NCI-H524 (cell line): ENCODE measurements at places on chromosomes 4 and X.

- DNase-seq, result no peak
These were observed 10.6 kb upstream of the TLR8 start for GRCh38 chrX:12895866-12896265.

DNA sequence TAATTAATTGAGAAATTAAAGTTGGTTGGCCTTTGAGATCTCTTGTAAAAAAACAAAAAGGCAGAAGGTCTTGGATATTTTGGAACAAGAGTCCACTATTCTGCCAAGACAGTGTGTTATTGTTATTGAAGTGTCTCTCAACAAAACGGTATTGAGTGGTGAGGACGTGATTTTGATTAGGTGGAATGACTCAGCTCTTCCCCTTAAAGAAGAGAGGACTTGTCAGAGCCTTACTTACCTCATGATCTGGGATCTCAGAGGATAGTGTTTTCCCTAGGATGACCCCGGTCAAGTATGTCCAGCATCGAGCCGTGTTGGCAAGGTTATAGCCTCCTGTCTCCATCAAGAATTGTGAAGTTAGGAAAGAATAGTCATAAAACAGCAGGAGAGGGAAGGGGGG, 110.9 kb downstream of the HDAC8 start:
- no peak for DNase-seq

DNA sequence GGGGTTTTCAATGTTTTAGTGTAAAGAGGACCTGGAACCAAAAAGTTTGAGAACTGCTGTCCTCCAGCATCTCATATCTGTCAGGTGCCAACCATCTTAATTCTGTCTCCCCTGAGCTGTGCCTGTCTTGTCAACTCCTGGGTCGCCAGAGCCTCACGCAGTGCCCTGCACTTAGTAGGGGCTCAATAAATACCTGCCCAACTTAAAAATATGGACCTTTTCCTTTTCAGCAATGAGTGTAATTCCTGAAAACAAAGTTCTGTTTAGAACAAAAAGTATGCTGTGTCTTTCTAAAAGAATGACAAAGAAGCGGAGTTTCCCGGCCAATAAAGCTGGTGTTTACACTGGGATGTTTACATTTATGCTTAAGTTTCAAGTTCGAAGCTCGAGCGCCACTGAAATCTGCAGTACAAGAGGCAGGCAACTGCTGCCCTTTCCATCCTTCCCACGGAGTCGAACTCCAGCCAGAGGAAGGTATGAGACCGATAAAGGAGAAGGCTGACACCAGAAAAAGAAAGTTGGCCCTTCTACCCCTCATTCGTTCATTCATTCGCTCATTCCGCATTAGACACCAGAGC, 1.1 kb upstream of the HTATSF1 start:
- DNase-seq, result no peak

DNA sequence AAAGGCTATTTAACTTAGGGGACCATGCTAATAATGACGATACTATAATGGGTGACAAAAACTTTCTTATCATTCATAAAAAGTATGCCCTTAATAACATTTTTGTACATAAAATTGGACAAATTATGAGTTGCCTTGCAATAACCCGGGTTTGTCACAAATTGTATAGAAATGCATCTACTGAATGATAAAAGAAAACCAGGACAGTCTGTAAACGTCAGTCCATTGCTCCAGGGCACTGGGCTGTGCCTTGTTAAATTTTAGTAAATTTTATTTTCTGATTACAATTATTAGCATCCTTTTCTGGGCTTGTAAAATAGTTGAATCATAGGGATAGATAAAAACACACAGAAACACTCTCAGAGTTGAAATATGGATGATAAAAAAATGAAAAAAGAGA, 778.3 kb downstream of the RAPGEF2 start:
- DNase-seq, result no peak

- DNase-seq, result no peak
These were observed 332.0 kb downstream of the NR3C2 start for GRCh38 chr4:148110169-148110568.

GRCh38 chrX:42463706-42464490, 314.1 kb downstream of the PPP1R2C start:
- DNase-seq, result peak; percentile 93

DNA sequence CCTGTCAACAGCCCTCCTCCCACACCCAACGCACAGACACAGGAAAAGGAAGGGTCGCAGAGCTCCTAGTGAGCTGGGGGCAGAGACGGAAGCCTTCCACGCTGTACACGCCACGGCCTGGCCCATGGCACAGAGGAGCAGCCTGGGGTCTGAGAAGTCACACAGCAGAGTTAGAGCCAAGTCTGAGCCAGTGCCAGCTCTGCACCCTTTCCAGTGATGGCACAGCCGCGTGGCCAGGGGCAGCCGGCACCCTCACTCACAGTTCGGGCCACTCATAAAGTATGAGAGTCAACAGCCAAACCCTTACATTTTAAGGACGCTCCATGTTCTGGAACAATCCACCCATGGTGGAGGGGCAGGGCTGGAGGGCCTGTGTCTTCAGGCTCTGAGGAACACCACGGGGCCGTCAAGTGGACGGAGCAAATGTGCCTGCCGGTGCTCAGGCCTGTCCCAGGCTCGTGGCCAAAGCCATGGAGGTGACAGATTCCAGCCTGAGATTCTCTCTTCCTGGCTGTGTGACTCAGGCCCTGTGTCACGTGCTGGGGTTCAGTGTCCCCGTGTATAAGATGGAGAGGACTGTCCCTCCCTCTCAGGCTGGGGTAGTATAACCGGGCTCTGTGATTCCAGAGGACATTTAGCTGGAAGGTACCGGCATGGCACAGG, 91.2 kb downstream of the ABLIM2 start:
- no peak for DNase-seq

GRCh38 chrX:47200385-47201150, 6.9 kb downstream of the UBA1 start:
- peak; percentile 28 for DNase-seq

- peak; percentile 47 for DNase-seq
These were observed 55.1 kb upstream of the BCOR start for GRCh38 chrX:40152741-40153344.

DNA sequence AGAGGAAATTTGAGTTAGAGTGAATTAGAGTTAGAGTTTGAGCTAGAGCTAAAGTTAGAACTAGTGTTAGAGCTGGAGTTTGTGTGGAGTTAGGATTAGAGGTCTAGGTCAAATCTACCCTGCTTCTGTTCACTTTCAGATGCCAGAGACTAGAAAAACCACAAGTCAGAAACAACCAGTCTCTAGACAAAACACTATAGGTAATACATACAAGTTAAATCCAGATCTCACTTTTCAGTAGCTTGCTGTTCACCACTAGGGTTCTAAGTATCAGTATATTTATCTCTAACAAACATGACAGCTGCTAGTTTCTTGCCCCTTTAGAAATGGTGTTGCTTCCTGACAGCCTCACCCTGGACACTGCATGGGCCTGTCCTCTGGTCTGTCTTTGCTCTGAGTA, 300.7 kb downstream of the ARAP2 start:
- DNase-seq, result no peak

- no peak for DNase-seq
These were observed 154.5 kb downstream of the GASK1B start for GRCh38 chr4:158018221-158018830.

DNA sequence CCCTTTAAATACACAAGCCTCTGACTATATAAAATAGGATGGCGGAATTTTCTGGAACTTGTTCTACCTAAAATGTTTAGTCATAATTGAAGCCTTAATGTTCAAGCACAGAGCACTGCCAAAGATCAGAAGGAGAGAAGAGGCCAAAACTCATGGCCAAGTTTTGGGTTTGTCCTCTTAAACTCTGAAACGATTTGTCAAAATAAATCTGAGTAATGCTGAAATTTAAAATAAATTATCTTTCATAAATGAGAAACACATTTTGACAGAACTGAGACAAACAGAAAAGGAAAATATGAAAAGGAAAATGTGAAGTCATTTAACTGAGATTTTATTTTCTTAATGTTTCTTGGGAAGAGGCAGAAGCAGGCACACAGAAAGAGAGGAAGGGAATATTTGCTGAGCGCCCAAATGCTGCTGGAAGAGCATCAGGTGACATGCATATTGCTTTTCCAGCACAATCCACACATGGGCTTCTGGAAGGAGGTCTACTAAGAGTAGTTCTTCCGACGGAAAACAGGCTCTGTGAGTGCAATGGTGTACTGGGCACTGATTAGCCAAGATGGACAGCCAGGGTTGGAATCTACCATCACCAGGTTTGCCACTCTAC, 47.4 kb upstream of the ZNF518B start:
- no peak for DNase-seq

DNA sequence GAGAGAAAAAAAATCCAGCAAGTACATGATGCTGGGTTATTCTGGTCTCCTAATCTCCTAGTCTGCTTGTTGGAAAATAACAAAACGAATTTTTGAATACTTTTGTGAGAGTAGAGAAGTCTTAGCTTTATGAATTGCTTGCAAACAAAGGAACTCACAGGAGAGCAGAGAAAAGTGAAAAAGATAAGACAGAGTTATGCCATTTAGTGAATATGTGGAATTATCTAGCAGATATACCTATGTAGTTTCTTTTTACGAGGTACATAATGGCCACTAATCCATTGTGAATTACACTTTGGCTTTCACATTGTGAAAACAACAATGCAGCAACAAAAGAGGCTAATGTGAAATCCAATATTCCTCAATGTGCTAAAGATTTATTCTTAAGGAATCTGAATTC, 226.7 kb downstream of the NDST4 start:
- DNase-seq, result no peak

- no peak for DNase-seq
These were observed 81.5 kb downstream of the ZNF674 start for GRCh38 chrX:46463682-46464081.

GRCh38 chr4:133146574-133147241, 2.4 kb upstream of the PCDH10 start:
- DNase-seq, result peak; percentile 58

DNA sequence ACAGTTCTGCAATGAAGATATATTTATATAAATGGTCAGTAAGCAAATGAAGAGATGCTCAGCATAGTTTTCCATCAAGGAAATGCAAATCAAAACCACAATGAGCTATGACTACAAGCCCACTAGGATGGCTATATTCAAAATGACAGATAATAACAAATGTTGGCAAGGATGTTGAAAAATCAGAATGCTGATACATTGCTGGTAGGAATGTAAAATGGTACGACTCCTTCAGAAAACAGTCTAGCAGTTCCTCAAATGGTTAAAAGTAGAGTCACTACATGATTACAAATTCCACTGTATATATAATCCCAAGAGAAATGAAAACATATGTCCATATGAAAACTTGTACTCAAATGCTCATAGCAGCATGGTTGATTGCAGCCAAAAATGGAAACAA, 425.0 kb upstream of the ATOH1 start:
- no peak for DNase-seq

DNA sequence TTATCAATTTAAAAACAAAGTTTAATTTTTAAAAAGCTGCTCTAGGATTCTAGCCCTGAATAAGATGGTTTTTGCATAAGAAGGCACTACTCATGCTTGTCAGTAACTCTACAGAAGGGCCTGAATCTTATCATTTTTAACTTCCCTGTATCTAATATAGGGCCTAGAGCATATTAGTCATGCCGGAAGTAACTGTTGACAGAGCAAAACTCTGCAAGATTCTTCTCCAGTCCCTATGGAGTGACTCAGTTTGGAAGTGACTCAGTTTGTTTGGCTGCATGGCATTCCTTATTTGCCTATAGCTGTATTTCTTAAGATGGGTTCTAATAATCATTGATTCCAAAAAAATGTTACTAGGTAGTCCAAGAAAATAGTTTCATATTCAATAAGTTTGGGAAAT, 431.8 kb upstream of the HTR2C start:
- no peak for DNase-seq

DNA sequence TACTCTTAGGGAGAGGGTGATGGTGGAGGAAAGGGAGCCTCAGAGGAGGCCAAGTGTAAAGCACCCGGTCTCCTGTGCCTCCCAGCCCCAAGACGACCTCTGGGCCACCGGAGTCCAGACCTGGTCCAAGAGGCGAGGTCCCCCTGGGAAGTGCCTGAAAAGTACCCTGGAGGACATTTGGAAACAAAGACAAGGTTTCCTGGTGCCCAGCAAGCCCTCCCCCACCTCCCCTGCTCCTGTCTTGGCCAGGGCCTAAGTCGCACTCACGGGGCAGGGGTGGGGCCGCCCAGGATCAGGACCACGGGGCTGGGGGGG, 532 bp upstream of the SH3BP2 start:
- DNase-seq, result no peak

DNA sequence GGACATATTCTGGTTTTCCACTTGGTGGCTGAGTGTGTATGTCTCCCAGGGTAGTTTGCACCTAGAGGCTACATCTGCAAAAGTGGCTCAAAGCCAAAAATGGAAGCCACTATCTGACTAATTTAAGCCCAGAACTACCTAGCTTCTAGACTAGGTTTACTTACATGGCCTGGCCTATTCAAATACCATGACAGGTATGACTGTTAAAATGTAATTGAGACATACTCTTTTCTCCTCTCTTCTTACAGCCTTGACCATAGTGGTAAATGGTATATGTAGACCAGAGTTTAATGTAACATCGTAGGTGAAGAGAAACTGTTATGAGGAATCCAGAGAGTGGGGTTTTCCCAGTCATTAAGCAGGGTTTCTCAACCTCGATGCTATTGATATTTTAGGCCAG, 2.6 kb upstream of the TRPC5 start:
- no peak for DNase-seq

DNA sequence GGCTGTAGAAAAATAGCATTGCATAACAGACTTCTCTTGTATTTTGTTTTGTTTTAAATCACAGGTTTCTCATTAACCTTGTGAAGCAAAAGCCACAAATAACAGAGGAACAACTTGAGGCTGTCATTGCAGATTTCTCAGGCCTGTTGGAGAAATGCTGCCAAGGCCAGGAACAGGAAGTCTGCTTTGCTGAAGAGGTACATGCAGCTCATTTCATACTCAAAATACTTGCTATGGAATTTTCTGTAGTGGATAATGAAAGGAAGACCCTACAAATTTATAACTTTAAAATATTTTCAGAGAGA, 17.6 kb downstream of the AFP start:
- DNase-seq, result no peak
